NCI-H2107 (cell line): ENCODE measurements at places on chromosomes 2 and 18.

GRCh38 chr2:79131687-79132086 is 11.4 kb downstream of the REG1A start:
- no peak for DNase-seq

- DNase-seq: no peak
These were observed 113.3 kb upstream of the ACVR1C start for GRCh38 chr2:157741819-157742484.

GRCh38 chr2:148926981-148927401 is 52.0 kb downstream of the KIF5C start:
- DNase-seq: no peak

GRCh38 chr2:25125976-25126375 is 42.4 kb downstream of the POMC start:
- DNase-seq: no peak

DNA sequence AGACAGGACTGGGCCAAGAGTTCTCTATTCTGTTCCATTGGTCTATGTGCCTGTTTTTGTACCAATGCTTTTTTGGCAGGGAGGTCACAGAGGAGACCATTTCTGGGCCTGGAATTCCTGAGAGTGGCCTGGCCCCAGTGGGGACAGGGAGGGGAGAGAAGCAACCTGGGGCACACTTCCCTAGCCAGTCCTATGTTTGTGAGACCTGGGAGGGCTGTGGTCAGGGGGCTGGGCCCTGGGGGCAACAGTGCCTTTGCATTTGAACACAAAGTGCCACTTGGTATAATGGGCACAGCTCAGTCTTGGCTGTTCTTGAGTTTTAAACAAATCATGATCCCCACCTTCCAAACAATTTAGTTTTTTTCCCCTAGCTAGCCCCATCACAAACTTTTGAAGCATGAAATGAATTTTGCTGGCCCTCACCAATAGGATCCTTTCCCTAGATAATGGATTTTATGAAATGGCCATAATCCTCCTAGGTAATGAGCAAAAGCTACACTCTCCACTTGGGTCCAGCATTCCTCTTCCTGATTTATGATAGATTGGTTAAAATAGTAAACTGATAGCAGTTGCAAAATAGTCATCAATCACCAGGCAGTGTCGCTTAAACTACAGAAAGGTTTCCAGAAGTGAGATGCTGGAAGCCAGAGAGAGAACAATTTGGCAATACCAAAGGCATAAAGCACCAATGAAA is 133.5 kb downstream of the GLI2 start:
- DNase-seq: no peak

GRCh38 chr18:68467957-68468356 is 247.0 kb downstream of the TMX3 start:
- DNase-seq: no peak

DNA sequence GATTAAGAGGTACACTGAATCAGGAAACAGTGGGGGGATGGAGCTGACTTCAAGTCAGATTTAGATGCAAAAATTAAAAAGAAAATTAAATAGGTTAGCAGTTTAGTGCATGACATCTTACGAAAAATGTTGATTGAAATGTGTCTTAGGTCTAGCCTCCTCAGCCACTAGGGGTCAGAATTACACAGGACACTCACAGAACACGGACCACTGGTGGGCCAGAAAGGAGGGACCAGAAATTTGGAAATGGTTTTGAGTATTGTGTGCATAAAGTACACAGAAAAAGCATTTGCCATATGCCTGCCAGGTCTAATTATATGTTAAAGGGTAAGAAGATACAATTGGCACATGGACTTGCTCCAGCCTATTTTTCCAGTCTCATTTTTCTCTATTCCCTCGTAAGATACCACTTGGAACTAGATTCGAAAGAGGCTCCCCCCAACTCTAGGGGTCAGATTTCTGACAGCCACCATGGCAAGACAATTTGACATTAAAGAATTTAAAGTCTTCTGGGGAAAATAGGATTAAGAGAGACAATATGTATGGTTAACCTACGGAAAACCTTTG is 550.2 kb upstream of the SETBP1 start:
- DNase-seq: peak; percentile 29

- DNase-seq: no peak
These were observed 151.3 kb downstream of the KCTD1 start for GRCh38 chr18:26397019-26397418.

- DNase-seq: no peak
These were observed 27.3 kb downstream of the SPTBN1 start for GRCh38 chr2:54483426-54483825.

DNA sequence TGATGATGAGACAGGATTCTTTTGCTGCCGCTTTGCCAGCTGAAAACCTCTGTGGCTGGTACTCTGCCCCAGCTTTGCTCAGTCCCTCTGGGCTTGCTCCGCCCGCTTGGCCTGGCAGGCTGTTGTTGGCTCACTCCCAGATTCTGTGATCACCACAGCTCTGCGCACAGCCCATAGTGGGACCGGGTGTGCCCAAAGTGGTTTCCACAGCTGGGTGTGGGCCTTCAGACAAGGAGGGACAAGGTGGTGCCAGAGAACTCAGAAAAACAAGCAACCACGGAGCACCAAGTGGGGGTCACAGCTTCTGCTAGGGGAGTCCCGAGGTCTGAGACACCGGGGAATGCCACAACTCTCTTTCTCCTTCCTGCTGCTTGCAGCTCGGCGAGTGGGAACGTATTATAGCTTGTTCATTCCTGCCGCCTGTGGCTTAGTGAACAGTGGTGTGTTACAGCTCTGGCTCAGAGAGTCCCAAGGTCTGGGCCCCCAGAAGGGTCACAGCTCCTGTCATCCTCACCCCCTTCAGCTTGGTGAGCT is 9.2 kb upstream of the KYNU start:
- DNase-seq: no peak

DNA sequence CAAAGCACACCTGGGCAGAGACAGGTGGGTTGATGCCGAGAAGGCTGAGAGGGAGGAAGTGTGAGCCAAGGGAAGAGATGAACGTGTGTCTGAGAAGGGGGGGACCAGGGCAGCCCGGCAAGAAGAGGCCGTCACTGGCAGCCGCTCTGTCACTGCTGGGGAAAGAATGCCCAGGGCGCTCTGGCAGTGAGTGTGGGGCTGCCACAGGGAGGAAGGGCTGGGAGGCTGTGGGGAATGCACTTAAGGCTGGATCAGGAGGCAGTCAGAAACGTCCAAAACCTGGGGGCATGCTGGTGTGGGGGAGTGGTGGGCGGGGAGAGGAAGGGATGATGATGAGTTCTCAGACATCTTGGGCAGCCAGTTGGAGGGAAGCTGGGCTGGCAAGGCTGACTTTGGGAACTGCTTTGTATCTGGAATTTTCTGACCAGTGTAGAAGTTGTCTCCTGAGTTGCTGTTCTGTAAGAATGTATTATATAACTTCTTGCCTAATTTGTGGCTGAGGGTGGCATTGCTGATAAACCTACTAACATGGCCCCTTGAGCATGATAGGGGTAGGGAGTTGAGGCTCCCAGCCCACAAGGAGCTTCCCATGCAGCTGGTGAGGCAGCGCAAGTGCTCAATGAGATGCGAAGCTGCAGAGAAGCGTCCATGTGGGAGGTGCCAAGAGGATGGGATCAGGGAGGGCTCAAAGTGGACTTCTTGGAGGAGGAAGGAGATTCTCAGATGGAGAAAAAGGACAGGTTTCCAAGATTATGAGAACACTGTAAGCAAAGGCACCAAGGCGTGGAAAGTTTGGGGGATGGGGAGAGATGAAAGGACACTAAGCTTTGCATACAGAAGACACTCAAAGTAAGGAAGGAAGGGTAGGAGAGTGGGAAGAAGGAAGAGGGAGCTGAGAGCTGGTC is 185.1 kb upstream of the HAAO start:
- DNase-seq: no peak

DNA sequence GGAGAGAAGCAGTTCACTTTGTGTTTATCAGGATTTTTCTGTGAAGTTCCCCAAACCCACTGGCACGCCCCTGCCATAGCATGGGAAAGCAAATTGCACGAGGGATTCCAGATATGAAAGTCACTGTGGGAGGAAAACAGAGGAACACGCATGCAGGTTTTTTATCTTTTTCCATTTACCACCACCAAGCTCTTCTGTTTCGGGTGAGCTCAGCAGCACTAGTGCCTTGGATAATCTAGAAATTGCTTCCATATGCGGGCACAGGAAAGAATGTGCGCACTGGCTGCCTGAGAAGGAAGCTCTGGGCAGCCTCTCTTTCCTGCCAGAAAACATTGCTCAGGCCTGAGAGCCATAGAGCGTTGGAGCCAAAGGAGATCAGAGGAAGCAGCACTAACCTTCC is 65.9 kb upstream of the WIPF1 start:
- DNase-seq: no peak

- no peak for DNase-seq
These were observed 29.9 kb upstream of the OTOS start for GRCh38 chr2:240170354-240170735.

DNA sequence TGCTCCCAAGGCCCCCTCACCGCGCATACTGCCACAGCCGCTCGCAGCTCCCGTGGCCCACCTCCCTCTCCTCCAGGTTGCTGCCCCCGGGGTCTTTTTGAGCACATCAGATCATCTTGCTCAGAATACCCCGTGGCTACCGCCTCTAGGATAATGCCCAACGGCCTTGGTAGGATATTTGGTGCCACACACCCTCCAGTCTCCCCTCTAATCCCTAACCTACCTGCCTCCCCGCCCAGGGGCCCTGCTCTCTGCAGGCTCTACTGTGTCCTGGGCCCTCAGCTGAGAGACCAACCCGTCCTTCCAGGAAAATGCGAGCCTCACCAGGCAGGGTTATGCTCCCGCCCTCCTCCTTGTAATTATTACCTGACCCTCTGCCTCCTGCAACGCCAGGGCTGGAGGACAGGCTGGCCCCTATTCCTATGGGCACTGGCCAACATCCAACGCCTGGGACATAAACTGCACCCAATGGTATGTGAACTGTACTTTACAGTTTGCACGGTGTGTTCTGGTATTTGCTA is 1.5 kb upstream of the MTCL1 start:
- DNase-seq: no peak

DNA sequence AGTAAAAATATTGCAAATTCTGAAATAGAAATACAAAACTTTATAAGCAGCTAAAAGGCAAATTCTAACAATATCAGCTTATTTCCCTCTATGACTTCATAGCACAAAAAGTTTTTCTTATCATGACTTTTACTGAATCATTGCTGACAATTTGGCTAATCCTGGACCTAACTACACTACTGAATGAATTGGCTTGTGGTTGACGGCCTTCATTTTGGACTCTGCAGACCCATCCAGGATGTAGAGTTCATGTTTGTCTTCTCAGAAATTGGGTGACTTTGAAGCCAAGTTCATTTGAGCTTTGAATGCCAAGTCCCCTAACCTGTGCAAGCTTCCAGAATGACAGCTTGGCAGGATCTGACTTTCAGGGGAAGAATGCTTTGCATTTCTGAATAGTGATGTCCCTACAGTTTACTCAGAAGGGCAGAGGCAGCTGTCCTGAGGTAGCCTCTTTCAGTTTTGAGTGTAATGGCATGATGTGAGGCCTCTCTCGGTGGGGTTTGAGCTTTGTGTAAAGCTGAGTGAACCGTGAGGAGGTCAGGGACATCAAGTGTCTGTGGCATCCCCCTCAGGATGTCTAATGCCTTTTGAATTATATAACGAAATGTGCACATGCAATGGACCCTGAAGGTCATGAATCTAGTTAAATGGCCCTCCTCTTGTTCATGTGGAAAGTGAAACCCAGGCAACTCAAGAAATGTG is 48.0 kb downstream of the EFEMP1 start:
- no peak for DNase-seq

GRCh38 chr2:210888035-210888434 is 331.6 kb downstream of the CPS1 start:
- DNase-seq: no peak

GRCh38 chr2:149329068-149329467 is 1.3 kb upstream of the LYPD6 start:
- DNase-seq: peak; percentile 0

- no peak for DNase-seq
These were observed 447.4 kb upstream of the TRIB2 start for GRCh38 chr2:12269041-12269972.

DNA sequence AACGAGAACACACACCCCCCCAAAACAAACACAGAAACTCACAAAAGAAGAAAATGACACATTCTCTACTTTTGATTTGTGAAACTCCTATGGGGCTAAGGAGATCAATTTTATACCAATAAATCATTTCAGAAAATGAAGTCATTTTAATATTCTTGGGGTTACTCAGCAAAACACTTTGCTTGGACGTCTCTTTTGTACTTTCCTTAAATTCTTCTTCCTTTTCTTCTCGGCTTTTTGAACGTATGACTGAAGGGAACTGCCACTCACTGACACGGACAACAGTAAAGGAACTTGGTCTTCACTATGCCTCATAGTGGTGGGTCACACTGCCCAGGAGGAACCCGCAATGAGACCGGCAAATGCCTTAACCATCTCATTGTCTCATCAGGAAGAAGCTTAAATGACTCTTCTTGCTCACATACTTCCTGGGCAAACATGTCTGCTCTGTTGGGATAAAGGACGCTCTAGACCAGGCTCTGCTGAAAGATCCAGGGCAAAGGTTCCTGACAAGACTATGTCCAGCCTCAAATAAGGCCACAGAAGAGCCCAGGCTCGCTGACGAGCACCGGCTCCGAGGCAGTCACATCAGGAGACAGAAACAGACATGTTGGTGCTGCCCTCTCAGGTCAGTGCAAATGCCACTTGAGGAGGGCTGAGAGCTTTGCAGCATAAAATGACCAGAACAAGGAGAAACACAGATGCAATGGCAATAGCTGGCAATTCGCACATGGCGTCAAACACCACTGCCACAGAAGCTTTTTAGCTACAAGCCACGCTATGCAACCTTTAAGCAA is 205.5 kb downstream of the TGIF1 start:
- DNase-seq: no peak

DNA sequence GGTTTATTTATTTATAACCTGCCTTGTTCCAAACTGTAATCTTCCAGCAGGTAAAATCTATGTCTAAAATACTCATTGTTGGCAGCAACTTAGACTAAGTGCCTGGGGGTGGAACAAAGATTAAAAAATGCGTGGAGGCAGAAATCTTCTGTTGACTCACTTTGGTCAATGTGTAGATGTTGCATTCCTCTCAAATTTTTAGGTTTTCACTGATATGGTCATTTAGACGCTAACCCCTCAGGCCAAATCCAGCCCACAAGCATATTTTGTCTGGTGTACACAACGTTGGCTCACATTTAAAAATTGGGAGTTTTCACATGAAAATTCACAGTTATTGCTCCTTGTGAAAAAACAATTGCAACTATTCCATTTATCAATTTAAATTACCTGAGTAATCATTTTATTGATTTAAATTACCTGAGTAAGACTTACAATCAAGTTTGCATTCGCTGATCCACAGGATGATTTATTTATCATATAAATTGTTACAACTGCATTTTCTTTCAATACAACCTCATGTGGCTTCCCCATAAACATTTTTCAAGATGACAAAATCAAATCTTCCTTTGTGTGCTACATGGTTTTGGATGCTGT is 564.2 kb downstream of the TSN start:
- DNase-seq: no peak
